HAP-1 (cell line): ENCODE measurements at places on chromosomes 13 and 19.

DNA sequence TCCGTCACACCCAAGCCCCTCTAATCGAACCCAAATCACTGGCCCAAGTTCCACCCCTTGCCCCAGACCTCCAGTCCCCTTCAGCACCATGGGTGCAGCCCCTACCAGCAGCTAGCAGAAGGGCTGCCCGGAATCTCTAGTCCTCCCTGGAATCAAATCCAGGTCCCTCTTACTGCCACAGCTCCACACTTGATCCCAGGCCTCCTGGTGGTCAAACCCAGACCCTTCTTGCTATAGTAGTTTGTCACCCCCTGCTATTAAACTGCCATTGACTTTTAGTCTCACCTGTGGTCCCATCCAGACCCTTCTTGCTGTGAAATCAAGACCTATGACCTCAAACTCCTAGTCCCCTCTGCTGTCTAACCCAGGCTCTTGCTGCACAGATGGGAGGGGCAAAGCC, 8.7 kb downstream of the HIPK4 start:
- DNase-seq, result no peak

DNA sequence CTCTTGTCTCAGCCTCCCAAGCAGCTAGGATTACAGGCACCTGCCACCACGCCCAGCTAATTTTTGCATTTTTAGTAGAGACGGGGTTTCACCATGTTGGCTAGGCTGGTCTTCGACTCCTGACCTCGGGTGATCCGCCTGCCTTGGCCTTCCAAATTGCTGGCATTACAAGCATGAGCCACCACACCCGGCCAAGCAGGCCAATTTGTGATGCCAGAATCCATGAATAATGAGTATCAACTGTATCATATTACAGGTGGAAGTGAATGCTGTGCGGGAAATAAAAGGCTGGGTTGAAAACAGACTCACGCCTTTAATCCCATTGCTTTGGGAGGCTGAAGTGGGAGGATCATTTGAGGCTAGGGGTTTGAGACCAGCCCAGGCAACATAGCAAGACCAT, 3.6 kb upstream of the NFILZ start:
- no peak for DNase-seq

- no peak for DNase-seq
Observed at GRCh38 chr19:5881543-5882299, 11.4 kb upstream of the FUT5 start.

DNA sequence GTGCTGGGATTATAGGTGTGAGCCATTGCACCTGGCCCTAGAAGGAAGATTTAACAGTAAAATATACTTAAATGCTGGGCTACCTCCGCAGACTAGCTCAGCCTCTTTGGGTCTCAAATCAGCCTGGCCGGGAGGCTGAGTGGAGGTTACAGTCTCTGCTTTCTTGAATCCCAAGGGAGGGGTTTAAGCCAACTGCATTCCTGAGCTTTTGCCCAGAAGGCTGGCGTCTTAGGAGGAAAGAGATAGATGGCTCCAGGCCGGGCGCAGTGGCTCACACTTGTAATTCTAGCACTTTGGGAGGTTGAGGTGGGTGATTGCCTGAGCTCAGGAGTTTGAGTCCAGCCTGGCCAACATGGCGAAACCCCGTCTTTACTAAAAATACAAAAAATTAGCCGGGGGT, 623 bp upstream of the C5AR1 start:
- no peak for DNase-seq

DNA sequence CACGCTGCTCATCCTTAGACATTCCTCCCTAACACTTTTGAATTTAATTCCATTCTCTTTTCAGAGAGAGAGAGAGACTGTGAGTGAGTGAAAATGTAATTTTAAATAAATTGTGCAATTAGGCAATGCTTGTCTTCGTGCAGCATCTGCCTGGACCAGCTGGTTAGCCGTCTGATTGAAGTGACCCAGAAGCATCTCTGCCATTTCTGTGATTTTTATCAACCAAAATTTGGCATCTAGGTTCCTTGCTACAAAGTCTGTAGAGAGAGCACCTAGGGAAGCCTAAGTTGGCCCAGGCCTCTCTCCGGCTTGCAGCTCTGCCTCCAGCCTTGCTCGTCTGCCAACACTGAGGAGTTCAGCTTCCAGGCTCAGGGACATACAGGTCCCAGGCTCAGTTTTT, 138.6 kb upstream of the GPR12 start:
- DNase-seq, result no peak

DNA sequence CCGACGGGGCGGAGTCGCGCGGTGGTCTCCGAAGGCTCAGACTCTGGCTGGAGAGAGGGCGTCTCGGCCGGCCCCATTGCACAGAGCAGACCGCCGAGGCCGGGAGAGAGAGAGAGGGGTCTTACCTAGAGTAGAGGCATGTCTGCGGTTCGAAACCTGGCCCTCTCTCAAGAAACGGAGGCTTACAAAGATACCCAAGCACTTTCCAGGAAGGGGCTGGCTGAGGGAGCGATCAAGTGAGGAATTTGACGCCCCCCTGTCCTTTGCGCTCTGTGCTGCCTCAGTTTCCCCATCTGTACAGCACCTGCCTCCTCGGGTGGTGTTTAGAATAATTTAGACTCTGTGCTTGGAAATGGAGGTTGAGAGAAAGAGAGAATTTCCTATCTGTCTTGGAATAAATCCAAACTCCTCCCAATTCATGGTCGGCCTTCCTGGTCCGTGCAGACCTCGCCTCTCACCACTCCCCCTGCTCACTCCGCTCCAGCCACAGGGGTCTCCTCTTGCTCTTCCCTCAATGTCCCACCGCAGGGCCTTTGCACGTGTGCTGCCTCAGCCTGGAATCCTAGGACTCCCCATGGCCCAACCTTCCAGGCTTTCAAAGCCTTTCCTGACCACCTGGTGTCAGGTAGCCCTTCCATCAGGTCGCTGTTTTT, 658 bp upstream of the ISOC2 start:
- DNase-seq, result no peak

- DNase-seq, result no peak
Observed at GRCh38 chr13:33637978-33638743, 179.8 kb upstream of the RFC3 start.

DNA sequence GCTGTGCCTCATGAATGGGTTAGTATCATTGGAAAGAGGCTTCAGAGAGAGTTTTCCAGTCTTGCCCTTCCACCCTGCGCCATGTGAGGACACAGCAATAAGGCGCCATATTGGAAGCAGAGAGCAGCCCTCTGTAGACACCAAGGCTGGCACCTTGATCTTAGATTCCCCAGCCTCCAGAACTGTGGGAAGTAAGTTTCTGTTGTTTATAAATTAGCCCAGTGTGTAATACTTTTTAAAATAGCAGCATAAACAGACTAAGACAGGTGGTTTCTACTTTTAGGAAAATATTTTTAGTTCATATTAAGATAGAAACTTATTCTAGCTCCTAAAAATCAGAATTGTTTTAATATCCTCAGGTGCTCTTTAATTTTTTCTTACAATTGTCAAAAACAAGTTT, 117.9 kb downstream of the TM9SF2 start:
- no peak for DNase-seq

DNA sequence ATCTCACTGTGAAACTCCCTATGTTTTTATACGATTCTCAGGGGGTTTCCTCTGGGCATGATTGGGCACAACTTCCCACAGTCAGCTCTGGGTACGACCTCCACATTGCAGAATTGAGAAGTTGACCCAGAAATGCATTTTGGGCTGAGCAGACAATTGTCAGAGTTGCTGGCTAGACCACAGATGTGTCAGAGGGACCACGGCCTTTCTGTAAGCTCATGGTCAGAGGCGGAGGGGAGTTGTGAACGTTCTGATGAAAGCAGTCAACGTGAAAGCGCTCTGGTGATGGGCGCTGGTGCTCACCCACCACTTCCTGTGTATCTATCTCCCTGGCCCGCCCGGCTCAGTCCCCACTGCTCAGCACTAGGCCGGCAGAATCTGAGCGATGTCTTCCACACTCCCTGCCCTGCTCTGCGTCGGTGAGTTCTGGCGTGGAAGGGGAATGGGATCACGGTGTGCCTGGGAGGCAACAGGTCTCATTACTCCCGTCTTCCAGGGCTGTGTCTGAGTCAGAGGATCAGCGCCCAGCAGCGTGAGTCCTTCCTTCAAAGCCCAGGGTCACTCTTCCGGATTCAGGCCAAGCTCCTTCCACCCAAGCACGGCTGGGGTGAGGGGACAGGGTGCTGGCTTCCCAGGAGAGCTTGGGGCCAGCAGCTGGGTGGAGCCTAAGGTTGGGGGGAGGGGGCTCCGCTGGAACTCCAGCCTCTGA, at the start of gene NCR1:
TSS of gene NCR1 (plus strand) at position 346 of the 709 bp plus-strand sequence. CDS start at position 386, 40 bp downstream.
- DNase-seq, result no peak

- no peak for DNase-seq
Observed at GRCh38 chr13:73339086-73339485, 280.3 kb downstream of the KLF5 start.

GRCh38 chr19:12668932-12669269, 2.3 kb downstream of the WDR83 start:
- peak; percentile 51 for DNase-seq

DNA sequence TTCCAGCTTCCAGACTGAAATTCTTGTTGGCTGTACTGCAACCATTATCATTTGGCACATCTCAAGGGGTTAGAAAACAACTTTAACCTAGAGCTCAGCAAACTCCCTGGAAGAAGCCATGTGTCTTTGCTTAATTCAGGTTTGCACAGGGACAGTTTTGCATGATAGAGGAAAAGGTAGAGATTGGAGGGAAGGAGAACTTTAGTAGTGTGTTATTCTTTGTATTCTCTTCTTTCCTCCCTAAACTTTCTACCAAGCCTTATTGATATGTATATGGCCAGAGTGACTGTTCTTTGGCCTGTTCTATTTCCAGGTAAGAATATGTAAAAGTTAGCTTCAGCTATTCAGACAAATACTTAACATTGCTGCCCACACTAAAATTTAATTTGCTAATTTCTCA, 53.1 kb downstream of the UGGT2 start:
- DNase-seq, result peak; percentile 73

- DNase-seq, result no peak
Observed at GRCh38 chr19:50427997-50428425, 4.7 kb upstream of the MYBPC2 start.

DNA sequence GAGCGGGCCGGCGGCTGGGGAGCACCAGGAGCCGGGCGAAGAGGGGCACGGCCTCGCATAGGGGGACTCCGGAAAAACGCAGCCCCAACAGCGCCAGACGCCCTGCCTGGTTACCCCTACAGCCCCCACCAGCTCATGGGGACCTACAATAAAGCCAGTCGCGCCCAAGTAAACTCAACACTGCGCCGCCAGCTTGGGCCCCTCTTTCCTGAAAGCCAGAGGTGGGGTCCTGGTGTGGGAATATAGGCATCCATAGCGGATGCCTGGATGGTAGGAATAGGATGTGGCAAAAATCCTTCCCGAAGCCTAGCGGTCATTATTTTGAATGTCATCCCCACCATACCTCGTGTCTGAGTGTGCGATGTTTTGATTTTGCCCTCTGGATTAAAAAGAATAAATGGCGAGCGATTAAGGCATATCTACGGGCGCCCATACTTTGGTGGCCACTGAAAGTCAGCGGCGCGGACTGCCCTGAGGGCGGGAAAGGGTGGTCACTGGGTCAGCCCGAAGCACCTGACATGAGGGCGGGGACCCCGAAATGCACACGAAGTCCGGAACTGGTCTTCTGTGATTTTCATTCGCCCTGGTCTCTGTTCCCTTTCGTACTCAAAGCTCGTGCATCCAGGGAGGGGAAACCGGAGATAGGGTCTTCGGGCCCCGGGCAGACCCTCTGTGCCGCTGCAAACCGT, at the start of the genes NHLRC3 and PROSER1:
TSS of gene NHLRC3 (plus strand) at position 577 of the 689 bp plus-strand sequence. CDS start 184 bp downstream, outside the sequence.
TSS of gene PROSER1 (minus strand) at position 210 of the 689 bp plus-strand sequence. CDS start 847 bp downstream, outside the sequence.
- peak; percentile 76 for DNase-seq

DNA sequence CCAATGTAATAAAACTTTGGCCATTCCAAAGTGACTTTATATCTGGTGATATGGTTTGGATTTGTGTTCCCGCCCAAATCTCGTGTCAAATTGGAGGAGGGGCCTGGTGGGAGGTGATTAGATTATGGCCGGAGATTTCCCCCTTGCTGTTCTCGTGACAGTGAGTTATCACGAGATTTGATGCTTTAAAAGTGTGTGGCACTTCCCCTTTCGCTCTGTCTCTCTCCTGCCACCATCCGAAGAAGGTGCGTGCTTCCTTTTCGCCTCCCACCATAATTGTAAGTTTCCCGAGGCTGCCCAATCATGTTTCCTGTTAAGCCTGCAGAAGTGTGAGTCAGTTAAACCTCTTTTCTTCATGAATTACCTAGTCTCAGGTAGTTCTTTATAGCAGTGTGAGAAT, 9.3 kb upstream of the NALCN start:
- DNase-seq, result no peak

DNA sequence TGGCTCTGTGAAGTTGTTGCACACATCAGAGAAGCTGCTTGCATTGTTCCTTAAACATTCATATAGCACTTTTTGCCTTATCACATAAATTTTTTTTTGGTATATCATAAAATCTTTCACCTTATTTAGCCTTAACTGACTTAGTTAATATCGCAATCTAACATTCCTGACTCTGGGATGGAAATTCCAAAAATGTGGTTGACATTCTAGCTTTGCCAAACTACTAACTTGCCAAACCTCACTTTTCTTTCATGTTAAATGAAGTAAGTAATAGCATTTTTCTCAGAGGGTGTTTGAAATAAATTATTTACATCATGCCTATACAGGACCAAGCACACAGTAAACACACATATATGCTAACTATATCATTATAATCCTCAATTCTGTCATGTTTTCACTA, 736.9 kb upstream of the PCDH9 start:
- DNase-seq, result no peak

GRCh38 chr13:36436811-36437210, 4.5 kb downstream of the CCNA1 start:
- DNase-seq, result no peak

GRCh38 chr19:53965091-53965490, 2.4 kb downstream of the CACNG8 start:
- DNase-seq, result no peak

- DNase-seq, result no peak
Observed at GRCh38 chr13:22848539-22849052, 332.2 kb upstream of the SGCG start.

- DNase-seq, result no peak
Observed at GRCh38 chr13:76754414-76754813, 131.8 kb downstream of the KCTD12 start.

DNA sequence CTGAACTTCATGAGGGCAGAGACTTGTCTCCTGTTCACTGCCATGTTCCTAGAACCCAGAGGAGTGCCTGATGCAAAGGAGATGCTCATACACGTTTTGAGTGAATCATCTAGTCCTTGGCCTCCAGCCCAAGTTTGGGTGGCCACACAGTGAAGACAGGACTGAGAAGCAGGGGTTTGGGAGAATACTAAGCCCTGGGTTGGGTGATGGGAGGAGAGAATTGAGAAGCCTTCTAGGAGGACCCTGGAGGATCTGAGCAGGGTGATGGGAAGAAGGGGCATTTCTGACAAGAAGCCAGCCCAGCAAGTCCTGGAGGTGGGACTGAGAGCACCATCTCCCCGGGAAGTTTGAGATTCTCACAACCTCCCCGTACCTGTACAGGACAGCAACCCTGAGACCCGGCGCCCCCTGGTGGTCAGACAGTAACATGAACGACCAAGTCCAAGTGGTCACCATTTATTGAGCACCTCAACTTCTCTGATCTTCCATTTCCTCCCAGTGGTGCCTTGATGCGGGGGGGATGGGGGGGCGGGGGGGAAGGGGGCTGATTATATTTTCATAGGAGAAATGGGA, 11.0 kb downstream of the CTU1 start:
- DNase-seq, result peak; percentile 85

DNA sequence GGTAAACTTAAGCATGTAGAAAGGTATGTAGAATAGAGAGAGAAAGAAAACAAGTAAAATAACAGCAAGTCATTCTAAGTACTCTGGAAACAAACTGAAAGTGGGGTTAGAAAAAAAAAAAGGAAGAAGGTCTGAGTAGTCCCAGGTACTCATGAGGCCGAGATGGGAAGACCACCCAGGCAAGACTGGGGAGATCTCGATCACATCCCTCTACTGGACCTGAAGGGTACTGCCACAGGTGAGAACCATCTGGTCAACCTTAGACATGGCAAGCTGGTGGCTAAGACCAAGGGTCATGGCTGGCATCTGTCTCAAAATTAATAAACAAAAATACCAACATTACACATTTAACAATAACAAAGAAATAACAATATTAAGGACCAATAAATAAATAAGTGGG, 36.3 kb upstream of the ZNF724 start:
- DNase-seq, result peak; percentile 25
